Nephron progenitor cell (in vitro differentiated cells): ENCODE measurements at places on chromosomes 2 and 18.

GRCh38 chr18:11885278-11885947, 22.7 kb downstream of the MPPE1 start:
- H3K36me3 ChIP-seq: peaks cover 54% of the 10 kb centered on the region
- H3K27ac ChIP-seq: no peak overlapping the region
- DNase-seq: no peak
- H3K4me1 ChIP-seq: peaks cover 10% of the 10 kb centered on the region

- H3K4me1 ChIP-seq: peaks cover 19% of the 10 kb centered on the region
- peaks cover 37% of the 10 kb centered on the region for H3K36me3 ChIP-seq
- H3K27ac ChIP-seq: no peak overlapping the region
- H3K4me3 ChIP-seq: no peak overlapping the region
- no peak for DNase-seq
These were observed 189.2 kb downstream of the CD226 start for GRCh38 chr18:69758458-69758857.

GRCh38 chr2:174027956-174028355, 62.8 kb upstream of the SP3 start:
- peaks cover 63% of the 10 kb centered on the region for H3K4me1 ChIP-seq
- no peak overlapping the region for H3K27ac ChIP-seq
- H3K36me3 ChIP-seq: no peaks in the 10 kb centered on the region
- no peak for DNase-seq
- H3K27me3 ChIP-seq: no peaks in the 10 kb centered on the region
- H3K4me3 ChIP-seq: no peak overlapping the region

DNA sequence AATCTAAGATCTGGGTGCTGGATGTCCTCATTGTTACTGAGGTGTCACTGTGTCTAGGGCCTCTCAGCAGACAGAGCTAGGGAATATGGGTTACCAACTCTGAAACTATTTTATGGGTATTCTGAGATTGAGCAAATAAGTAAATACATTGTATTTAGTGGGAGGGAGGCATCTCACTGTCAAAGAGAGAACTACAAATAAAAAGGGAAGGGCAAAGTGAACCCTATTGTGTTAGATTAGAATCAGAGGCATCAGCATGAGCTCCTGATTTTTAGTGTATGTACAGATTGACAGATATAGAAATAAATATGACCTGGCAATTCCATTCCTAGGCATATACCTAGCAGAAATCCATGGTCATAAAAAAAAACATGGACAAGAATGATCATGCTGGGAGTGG, 33.9 kb upstream of the RAB6C start:
- no peak for DNase-seq
- no peaks in the 10 kb centered on the region for H3K36me3 ChIP-seq
- peaks cover 36% of the 10 kb centered on the region for H3K27me3 ChIP-seq
- no peak overlapping the region for H3K4me3 ChIP-seq
- H3K4me1 ChIP-seq: peaks cover 5% of the 10 kb centered on the region

DNA sequence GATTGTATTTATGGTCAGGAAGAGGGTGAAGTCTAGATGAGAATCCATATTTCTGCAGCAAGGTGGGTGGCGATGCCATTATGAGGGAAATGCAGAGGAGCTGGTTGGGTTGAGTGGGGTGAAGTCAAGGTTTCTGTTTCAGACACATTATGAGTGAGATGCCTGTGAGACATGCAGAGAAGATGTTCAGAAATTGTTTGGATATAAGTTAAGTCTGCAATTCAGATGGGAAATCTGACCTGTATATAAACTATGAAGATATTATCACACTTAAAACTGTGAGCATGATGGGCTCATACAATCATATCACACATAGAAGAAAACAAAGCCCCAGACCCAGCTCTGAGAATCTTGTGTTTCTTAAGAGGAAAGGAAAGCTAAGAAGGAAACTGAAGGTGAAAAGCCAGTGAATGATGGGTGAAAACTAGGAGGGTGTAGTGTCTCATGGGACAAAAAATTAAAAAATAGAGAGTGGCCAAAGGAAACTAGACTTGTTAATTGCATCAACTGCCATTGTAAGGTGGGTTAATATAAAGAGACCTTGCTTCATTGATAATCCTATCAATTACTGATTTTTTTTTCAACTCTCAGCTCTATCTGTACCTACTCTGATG, 14.2 kb downstream of the GALNT5 start:
- H3K27me3 ChIP-seq: peaks cover 3% of the 10 kb centered on the region
- DNase-seq: no peak
- H3K4me3 ChIP-seq: no peak overlapping the region
- H3K4me1 ChIP-seq: peaks cover 5% of the 10 kb centered on the region
- no peaks in the 10 kb centered on the region for H3K36me3 ChIP-seq

- no peaks in the 10 kb centered on the region for H3K27me3 ChIP-seq
- H3K27ac ChIP-seq: no peak overlapping the region
- H3K4me3 ChIP-seq: no peak overlapping the region
- H3K36me3 ChIP-seq: peaks cover 12% of the 10 kb centered on the region
- DNase-seq: no peak
These were observed 3.1 kb upstream of the SEH1L start for GRCh38 chr18:12944709-12945108.

DNA sequence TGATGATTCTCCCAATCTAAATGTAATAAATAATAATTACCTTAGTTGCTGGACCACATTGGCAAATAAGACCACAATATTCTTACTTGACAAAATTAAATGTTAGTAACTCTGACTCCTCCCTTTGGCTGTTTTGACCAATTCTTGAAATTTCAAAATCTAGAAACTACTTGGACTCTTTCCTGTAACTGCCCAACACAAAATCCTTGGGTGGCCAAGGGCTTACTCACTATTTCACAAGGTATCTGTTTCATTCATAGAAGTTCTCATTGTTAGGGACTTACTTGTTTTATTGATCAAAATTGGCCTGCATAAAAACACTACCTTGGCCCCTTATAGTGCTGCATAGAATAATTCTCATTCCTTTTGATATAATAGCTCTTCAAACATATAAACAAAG, 19.4 kb downstream of the CDH20 start:
- no peaks in the 10 kb centered on the region for H3K36me3 ChIP-seq
- H3K4me3 ChIP-seq: no peak overlapping the region
- H3K27me3 ChIP-seq: no peaks in the 10 kb centered on the region
- no peak for DNase-seq
- H3K27ac ChIP-seq: no peak overlapping the region

- no peak overlapping the region for H3K4me3 ChIP-seq
- no peak overlapping the region for H3K27ac ChIP-seq
- DNase-seq: no peak
- H3K27me3 ChIP-seq: peaks cover 68% of the 10 kb centered on the region
These were observed 135.6 kb downstream of the GALNT14 start for GRCh38 chr2:31002537-31003150.

GRCh38 chr2:105455488-105456003, 56.7 kb upstream of the FHL2 start:
- H3K27me3 ChIP-seq: peaks cover 8% of the 10 kb centered on the region
- H3K36me3 ChIP-seq: no peaks in the 10 kb centered on the region
- no peak for DNase-seq
- H3K27ac ChIP-seq: no peak overlapping the region
- peaks cover 5% of the 10 kb centered on the region for H3K4me1 ChIP-seq

GRCh38 chr2:19580830-19581229, 222.4 kb upstream of the OSR1 start:
- peak overlapping the region; percentile 68 for H3K27ac ChIP-seq
- H3K27me3 ChIP-seq: peaks cover under 1% of the 10 kb centered on the region
- H3K4me1 ChIP-seq: peaks cover 28% of the 10 kb centered on the region
- no peak for DNase-seq

DNA sequence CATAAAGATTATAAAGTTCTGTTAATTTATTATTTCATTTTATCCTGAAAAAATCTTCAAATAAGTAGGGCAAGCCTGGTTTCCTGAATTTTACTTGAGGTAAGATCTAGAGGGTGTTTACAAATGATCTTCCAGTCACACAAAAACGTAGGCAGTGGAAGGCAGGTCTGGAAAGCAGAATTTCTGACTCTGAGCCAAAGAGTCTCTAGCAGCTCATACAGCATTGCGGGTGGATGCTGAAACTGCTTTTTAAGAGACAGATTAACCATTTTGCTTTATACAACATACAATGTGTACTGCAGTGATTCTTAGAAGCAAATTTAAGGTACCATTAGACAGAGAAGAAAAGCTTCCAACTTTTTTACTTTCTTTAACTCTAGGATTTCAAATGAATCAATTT, 117.0 kb downstream of the FTCDNL1 start:
- DNase-seq: no peak
- peaks cover 14% of the 10 kb centered on the region for H3K4me1 ChIP-seq
- H3K27me3 ChIP-seq: peaks cover 4% of the 10 kb centered on the region
- no peak overlapping the region for H3K4me3 ChIP-seq

- DNase-seq: no peak
- H3K27ac ChIP-seq: no peak overlapping the region
- H3K4me3 ChIP-seq: no peak overlapping the region
- no peaks in the 10 kb centered on the region for H3K4me1 ChIP-seq
- H3K36me3 ChIP-seq: no peaks in the 10 kb centered on the region
These were observed 932.9 kb downstream of the TDRD15 start for GRCh38 chr2:22056621-22057132.

DNA sequence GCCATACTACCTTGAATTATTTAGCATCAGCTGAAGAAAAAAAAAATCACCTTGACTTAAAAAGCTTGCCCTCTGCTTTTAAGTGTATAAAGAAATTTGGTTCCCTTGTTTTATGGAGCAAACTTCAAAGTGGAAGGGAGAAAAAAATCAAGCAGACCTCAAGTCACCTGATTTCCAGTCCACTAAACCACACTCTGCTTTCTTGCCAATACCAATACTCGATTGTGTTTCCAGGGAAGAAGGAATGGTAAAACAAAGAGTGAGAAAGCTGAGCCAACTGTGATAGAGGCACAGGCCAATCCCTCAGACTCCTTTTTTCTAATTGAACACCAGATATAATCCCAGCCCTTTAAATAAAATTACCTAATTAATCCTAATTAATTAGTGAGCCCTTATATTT, 587.3 kb downstream of the ARHGAP15 start:
- H3K27ac ChIP-seq: no peak overlapping the region
- DNase-seq: no peak
- peaks cover 10% of the 10 kb centered on the region for H3K4me1 ChIP-seq
- peaks cover 4% of the 10 kb centered on the region for H3K27me3 ChIP-seq
- peaks cover 7% of the 10 kb centered on the region for H3K36me3 ChIP-seq

DNA sequence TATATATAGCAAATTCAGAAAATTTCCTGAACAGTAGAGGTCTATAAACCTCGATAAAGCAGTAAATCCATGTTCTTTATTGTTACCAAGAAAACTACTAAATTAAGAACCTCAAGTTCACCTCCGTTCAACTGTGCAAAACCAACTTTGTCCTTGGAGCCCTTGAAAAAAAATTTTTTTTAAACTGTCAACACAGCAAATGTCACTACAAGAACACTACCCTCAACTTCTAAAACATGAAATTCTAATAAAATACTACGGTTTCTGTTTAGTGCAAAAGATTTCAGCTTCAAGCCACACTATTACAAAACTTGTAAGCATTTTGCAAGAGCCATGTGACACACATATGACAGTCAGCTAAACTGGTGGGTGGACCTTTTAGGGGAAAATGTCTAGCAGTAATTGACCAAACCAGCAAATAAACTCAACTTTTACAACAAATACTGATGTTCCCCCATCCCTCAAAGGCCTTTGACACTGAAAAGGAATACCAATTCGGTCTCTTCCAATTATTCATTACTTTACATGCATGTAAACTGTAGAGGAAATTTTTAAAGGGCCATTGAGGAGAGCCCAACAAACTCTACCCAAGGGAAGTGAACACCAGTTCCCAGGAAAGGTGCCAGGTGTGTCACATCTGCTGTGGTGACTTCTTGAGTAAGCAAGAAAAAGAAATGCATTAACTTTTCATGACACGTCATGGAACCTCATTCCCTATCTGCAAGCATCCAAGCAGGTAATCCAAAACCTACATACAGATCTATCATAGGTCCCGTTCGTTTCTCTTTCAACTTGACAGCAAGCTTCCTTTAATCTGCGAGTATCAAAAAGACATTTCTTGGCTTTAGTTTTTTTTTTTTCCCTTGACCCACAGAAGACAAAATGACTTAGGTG, 1.4 kb downstream of the RAB1A start:
- peaks cover 35% of the 10 kb centered on the region for H3K4me1 ChIP-seq
- peak overlapping the region; percentile 97 for H3K4me3 ChIP-seq
- H3K27ac ChIP-seq: peak overlapping the region; percentile 100
- no peak for DNase-seq
- peaks cover 3% of the 10 kb centered on the region for H3K27me3 ChIP-seq
